ENCODE measurements at places on chromosomes 16 and 17. TPM values are rescaled to one million over a fixed set of nuclear protein-coding genes. Genes with fewer than 3 reads are reported as not detected.

Gene TP53TG3C
- not detected for total RNA-seq

Gene TMEM132E
- not detected for total RNA-seq

Gene TLK2
- 47.5 TPM for total RNA-seq

Gene CD7
- total RNA-seq = under 0.01 TPM

Gene PABPN1L
- total RNA-seq = not detected

Gene SSH2
- 30.2 TPM for total RNA-seq

Gene TAT
- not detected for total RNA-seq

Gene C17orf100
- 0.33 TPM for total RNA-seq

Gene CPHXL2
- not detected for total RNA-seq

Gene CDH8
- not detected for total RNA-seq

Gene NKD1
- total RNA-seq = under 0.01 TPM

Gene SLFN13
- total RNA-seq = 2.1 TPM

Gene C1QTNF8
- total RNA-seq = not detected

Gene ALOX15B
- total RNA-seq = not detected

Gene KRTAP16-1
- not detected for total RNA-seq

Gene SLC16A13
- total RNA-seq = 0.26 TPM

Gene EFCAB13
- total RNA-seq = 9.2 TPM

Gene MYL4
- not detected for total RNA-seq

Gene CCL14
- not detected for total RNA-seq

Gene MEFV
- total RNA-seq = under 0.01 TPM

Gene CCR7
- under 0.01 TPM for total RNA-seq

Gene COL1A1
- 577 TPM for total RNA-seq

Gene SULT1A2
- total RNA-seq = 0.26 TPM

Gene PFAS
- 11.3 TPM for total RNA-seq

Gene CIITA
- 0.66 TPM for total RNA-seq

Gene DPEP3
- total RNA-seq = not detected

Gene SLC13A5
- total RNA-seq = not detected

Gene FOXJ1
- not detected for total RNA-seq

Gene PTX4
- not detected for total RNA-seq

Gene MAP2K3
- 23.8 TPM for total RNA-seq

Gene NME2
- 686 TPM for total RNA-seq

Gene WRAP53
- 2.3 TPM for total RNA-seq

Gene IGFBP4
- total RNA-seq = 312 TPM
